Endothelial cell of umbilical vein (primary cell): ENCODE measurements at places on chromosomes 16 and 17. TPM values are rescaled to one million over a fixed set of nuclear protein-coding genes. Genes with fewer than 3 reads are reported as not detected.

CCDC78 gene
- total RNA-seq = 0.53 and 1.3 TPM in 2 replicates

- DNase-seq = no peak
Measured at GRCh38 chr17:74639704-74640151, 16.2 kb upstream of the CD300E start.

KRT24 gene
- not detected in 2 replicates for total RNA-seq

GRCh38 chr17:39591958-39592954 lies 15.5 kb downstream of the NEUROD2 start:
- DNase-seq = peak; percentile 34

- no peak for DNase-seq
Measured at GRCh38 chr16:64094181-64094965, 1027.5 kb downstream of the CDH11 start.

DNA sequence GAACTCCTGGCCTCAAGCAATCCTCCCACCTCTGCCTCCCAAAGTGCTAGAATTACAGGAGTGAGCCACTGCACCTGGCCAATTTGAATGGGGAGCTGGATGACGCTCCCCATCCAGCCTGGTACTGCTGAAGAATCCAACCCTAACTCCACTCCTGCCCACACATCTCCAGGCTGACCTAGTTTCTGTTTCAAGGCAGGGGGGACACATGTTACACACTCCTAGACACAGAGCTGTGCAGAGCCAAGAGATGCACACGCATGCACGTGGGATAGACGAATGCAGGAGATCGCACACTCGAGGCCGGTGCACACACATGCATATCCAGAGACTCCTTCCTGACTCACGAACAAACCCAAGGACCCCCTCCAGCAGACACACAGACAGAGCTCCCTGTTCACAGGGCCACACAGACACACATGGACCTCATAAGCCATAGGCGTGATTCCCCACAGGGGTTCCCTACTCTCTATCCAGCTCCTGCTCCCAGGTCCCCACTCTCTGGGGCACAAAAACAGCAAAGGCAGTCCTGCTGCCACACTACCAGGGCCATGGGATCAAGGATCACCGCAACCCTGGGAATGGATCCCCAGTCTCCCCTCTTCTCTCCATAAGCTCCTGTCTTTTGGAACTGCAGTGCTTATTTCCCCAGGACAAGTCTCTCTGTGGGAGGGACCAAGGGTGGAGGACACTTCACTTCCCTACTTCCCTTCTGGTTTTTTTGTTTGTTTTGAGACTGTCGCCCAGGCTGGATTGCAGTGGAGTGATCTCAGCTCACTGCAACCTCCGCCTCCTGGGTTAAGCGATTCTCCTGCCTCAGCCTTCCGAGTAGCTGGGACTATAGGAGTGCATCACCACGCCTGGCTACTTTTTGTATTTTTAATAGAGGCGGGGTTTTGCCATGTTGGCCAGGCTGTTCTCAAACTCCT lies 14.4 kb downstream of the EPOP start:
- no peak for DNase-seq

AIPL1 gene
- not detected in 2 replicates for total RNA-seq

DNA sequence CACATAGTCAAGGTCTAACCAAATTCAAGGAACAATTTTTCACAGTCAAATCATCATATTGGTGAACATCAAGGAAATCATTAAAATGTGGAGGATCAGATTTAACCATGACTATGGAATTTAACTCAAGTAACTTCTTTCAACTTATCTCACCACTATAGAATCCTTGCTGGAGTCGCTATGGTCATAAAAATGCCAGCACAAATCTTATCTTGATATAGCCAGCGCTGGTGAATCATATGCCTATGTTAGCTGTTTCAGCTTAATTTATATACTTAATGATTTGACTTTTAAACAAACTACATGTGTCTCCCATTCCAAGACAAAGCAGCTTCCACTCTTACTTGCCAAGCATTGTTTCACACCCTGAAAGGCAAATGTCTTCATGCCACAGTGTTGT lies 416.4 kb downstream of the CDH11 start:
- DNase-seq = no peak
